ENCODE measurements at places on chromosomes 13 and 19.

DNA sequence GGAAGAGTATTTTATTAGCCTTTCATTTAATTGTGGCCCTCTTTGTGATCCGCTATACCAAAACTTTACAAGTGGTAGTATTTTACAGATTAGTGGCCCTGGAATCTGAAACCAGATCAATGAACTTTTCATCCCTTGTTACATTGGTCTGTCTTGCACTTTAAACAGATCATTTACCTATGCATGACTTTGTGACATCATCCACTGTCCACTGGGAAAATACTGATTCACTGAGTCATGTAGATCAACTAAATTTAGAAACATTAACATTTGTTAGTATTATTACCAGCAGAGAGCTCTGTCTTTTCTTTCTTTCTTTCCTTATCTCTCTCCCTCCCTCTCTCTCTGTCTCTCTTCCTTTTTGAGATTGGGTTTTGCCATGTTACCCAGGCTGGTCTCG lies 17.5 kb downstream of the PCDH8 start:
- DNase-seq: no peak

GRCh38 chr13:35724446-35724845 lies 248.0 kb upstream of the MAB21L1 start:
- no peak for DNase-seq

DNA sequence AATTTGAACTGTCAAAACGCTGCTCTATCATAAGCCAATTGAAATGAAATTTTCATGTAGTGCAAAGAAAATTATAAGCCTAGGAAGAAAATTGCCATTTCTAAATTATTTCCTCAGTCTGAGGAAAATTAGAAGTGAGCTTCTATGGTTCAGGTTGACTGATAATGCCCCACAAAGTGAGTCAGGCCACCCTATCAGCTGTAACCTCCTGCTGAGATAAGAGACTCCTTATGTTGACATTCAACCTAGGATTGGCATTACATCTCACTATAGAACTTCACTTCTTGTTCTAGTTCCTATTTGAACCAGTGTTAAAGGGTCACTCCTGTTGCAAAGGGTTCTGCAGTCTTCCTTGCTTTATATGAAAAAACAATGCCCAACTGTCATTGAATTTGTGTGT lies 32.6 kb upstream of the RFC3 start:
- no peak for DNase-seq

- no peak for DNase-seq
Measured at GRCh38 chr13:101473458-101473857, 21.0 kb downstream of the ITGBL1 start.

GRCh38 chr19:19098084-19098702 lies 34.4 kb downstream of the SLC25A42 start:
- DNase-seq: no peak

- DNase-seq: no peak
Measured at GRCh38 chr19:28905996-28906395, 307.0 kb downstream of the UQCRFS1 start.

DNA sequence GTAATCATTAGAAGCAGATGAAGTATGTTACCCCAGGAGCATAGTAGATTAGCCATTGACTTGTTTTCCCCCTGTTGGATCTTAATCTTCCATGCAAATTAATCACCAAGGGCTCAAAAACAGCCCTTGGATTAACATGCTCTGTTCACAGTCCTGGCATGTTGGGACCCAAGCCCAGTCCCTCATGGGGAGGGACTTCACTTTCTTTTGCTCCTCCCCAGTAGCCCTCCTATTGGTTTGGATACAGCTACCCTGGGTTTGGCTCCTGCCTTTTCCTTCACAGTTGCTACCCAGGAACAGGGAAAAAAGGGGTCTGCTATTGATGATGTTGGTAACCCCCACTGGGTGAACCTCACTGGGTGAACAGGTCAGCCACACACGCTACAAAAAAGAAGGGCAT lies 16.9 kb upstream of the PARP4 start:
- no peak for DNase-seq

DNA sequence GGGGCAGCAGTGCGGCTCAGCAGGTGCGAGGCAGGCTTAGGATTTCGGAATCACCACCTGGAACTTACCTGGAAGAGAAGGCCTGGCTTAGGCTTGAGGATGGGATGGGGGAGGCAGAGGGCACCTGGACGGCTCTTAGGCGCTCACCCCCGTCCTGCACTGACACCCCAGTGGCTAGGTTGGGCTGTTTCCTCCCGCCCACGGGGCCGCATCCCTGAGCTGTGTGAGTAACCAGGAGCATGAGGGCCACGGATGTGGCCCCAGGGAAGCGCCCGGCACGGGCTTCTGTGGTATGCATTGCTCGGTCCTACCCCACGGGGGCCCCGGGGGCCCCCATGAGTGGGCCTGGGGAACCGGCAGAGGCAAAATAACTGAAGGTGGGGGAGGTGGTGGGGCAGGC lies 2.4 kb upstream of the NKPD1 start:
- no peak for DNase-seq

DNA sequence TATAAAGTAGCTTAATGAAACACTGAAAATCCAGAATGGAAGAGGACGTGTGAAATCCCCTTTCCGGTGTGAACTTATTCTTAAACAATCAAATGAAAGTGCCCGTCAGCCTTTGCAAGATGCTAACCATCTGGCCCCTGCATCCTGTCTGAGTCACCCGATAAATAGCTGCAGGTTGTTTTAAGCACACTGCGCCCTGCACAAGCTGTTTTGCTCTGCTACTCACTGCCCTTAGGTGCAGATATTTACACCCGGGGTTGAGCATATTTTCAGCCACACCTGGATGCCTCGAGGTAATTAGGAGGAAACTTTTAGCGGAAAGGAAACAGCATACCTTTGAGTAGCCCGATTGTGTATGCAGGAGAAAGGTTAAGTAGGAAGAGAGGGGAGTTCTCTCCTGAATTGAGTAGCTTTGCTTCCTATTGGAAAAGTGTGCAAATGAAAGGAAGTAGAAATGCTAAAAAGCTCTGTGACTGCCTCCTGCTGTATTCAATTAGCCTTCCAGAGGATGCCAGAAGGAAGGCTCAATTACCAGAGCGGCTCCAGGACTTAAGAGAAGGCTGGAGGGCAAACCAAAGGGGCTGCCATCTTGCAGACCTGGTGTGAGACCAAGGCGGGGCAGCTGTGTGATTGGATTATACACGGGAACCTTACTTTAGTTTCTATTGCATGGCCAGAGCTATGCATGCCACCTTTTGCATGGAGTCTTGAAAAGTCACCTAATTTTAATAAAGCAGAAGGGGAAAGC lies 42.5 kb downstream of the IRS2 start:
- no peak for DNase-seq

DNA sequence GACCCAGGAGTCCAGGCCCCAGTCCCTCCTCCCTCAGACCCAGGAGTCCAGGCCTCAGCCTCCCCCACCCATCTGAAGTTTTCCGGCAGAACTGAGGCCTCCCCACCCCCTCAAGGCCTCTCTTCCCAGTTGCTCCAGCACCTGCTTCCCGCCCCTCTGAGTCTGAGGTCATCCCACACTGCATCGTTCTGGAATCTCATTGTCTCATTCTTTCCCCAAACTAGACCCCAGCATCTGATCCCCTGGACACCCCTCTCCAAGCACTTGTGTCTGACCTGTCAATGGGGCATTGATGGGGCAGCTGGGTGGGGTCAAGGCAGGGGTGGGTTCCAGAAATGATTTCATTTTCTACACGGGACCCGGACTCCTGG lies 793 bp upstream of the SBK2 start:
- no peak for DNase-seq

DNA sequence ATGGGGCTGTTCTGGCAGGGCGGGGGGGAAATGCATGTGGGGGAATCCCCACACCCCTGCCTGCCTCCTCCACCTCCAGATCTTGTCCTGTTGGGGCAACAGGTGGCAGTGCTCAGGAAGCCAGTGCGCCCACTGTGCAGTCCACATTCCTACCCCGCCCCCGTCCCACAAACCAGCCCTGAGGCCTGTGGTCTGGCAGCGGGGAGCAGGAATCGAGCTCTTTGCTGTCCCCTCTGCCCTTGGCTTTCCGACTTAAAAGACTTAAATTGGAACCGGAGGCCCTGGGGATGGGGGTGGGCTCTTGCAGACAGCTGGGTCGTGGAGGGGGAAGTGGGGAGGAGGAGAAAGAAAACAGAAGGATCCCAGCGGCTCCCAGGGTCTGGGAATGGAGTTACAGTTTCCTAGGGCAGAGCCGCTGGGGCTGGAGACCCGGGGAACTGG lies 4.3 kb downstream of the NANOS3 start:
- DNase-seq: peak; percentile 43

GRCh38 chr19:13825489-13826441 lies 30.5 kb downstream of the ZSWIM4 start:
- peak; percentile 53 for DNase-seq

DNA sequence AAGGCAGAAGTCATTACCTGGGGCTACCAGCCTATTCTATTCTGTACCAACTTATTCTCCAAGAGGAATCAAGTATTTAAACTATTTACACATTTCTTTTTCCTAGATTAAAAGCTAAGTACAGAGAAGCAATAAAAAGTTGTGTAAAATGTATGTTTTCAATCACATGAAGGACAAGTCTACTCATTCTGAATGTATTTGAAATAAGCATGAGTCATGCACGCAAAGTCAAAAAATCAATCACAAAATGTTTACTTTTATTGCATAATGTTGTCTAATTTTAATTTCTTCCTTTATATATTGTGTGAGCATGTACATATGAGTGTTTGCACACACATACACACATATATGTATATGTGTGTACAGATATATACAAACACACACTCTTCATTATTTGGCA lies 136.7 kb downstream of the DACH1 start:
- DNase-seq: no peak

- DNase-seq: no peak
Measured at GRCh38 chr13:110421061-110421460, 114.0 kb downstream of the COL4A2 start.

GRCh38 chr19:51365965-51366388 lies at the start of gene ETFB:
TSS of gene ETFB (minus strand) at chr19:51366388. CDS start at chr19:51366326, 62 bp downstream.
- DNase-seq: peak; percentile 47

- no peak for DNase-seq
Measured at GRCh38 chr13:112270951-112271350, 105.2 kb upstream of the SPACA7 start.

DNA sequence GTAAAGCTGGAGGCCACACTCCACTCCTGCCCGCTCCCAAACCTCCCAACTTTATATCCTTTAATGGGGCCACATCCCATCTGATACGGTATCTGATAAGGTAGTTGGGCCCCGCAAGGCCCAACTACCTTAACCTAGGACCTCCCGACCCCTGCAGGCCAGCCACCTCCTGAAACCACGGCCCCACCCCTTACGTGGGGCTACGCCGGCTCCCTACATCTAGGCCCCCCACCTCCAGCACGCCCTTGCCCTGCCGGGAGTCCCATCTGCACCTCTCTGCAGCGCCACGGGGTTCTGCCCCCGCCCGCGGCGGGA lies 2.2 kb downstream of the IGFLR1 start:
- DNase-seq: no peak

DNA sequence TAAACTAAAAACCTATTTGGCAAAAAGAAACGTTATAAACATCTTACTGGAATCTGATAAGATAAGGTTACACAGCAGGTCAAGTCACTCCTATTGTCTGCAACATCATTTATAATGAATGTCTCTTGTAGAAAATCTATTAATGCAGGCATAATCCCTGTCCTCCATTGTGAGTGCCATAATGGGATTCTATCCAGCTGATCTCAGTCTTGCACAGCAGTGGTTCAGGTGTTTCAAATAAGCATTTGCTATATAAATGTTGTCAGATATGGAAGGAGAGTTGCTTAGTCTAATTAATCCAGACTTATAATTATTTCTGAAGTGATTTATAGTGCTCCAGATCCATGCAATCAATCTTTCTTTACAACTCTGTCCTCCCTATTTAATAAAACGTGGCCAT lies 186.5 kb upstream of the ATXN8OS start:
- no peak for DNase-seq

Measured in activated T-cell treated with anti-CD3 and anti-CD28 coated beads, Interleukin-2, amount 50 U/mL, for 48 hours (primary cell).